ENCODE measurements at places on chromosomes 7 and 10.

DNA sequence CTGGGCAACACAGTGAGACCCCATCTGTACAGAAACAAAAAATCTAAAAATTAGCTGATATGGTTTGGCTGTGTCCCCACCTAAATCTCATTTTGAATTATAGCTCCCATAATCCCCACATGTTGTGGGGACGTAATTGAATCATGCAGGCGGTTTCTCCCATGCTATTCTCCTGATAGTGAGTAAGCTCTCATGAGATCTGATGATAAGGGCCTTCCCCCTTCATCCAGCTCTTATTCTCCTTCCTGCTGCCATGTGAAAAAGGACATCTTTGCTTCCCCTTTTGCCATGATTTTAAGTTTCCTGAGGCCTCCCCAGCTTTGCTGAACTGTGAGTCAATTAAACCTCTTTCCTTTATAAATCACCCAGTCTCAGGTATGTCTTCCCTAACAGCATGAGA is 136.5 kb downstream of the SFMBT2 start:
- no peak for DNase-seq

DNA sequence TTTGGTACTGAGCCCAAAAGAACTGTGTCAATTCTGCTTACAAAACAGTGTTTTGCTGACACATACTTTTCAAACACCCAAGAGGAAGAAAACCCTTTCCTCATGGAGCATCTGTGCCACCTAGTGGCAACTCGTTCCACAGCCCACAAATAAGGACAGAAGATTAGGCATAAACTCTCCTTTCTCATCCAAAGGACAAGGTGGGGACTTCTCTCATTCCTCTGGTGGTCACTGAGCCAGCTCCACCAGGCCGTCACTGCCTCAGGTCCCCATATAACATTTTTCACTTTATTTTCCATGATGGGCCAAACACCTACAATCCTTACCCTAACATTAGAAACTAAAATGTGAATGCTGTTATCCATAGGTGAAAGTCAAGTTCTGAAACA is 76.9 kb downstream of the RNF216 start:
- peak; percentile 84 for DNase-seq

DNA sequence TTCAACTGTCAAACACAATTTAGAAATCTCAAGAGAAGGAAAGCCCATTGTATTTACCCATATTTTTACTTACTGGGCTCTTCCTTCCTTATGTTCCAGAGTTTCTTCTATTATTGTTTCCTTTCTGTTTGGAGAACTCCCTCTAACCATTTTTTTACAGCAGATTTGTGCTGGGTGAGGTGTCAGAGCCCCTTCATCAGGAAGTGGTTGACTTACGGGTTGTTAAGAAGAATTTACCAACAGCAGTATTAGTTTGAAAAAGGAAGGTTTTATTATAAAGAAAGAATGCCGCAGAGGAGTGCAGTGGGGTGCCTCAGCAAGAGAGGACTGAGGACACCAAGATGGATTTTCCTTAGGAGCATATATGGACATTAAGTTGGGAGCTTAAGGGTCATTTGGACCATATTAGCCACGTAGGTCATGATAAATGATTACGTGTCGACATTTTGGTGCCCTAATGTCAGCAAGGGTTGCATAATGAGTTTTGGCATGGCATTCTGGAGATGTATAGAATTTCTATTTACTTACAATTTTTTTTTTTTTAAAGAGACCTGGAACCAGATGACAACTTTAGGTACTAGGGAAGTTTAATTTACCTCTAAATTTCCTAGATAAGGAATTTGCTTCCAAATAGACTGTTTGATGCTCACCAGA is 6.3 kb upstream of the TBATA start:
- no peak for DNase-seq

DNA sequence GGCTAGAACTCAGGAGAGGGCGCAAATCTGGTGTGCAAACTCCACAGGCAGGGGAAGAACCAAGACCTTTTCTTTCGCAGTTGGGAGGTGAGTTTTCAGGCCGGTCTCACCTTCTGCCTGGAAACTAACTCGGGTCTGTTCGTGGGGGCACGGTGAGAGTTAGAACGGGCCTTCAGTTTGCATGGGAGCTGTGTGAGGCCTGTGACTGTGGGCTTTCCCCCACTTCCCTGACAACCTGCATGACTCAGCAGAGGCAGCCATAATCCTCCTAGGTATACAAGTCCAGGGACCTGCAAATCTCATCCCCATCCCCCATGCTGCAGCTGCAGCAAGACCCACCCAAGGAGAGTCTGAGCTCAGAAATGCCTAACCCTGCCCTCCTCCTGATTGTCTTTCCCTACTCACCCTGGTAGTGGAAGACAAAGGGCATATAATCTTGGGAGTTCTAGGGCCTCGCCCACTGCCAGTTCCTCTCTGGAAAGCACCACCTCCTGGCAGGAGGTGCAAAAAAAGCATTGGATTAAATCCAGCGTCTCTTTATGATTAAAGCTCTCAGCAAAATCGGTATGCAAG is 194.9 kb upstream of the ETV1 start:
- no peak for DNase-seq

DNA sequence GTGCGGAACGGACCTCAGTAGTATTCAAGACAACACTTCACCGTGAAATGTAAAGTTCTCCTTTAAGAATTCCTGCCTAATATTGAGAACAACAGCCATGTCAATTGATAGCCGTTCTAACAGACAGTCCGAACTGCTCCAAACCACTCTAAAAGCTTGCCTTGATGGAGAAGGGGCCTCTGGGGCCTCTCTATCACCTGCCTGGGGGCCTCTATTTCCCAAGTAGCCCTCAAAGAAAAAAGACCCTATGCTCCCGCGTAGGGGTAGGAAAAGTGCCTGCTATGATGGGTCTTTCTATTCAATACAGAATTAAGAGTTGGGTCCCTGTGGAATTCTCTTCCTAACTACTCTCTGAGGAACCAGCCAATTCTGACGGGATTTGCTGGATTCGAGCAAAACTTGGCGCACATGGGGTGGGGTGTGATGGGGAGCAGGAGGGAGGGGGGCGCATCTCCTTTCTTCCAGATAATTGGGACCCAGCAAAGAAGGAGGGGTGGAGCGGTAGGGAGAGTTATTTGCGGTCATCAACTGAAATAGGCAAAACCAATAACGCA is 8.3 kb upstream of the DLX6 start:
- DNase-seq = no peak

- DNase-seq = no peak
Measured at GRCh38 chr10:35925493-35925892, 283.4 kb upstream of the FZD8 start.

DNA sequence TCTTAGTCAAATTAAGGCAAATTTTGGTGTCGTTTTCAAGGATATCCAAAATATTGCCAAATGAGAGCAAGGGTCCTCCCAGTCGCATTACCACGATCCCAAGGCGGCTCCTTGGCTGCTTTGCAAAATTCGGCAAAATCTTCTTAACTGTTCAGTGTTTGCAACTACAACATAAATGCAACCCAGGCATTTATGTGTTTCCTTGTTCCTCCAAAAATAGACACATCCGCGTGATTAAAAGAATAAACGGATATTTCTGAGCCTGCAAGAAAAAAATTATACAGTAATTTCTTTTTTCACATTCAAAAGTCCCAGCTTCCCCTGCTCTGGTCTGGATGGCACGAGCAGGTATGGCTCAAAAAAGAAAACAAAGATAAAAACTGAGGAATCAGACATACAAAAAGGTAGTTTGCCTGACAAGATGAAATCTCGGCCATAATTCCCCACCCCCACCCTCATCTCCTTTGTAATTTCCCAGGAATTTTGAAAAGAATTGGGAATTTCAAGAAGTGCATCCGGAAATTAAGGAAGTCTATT is 6.0 kb downstream of the SKIDA1 start:
- DNase-seq = no peak

DNA sequence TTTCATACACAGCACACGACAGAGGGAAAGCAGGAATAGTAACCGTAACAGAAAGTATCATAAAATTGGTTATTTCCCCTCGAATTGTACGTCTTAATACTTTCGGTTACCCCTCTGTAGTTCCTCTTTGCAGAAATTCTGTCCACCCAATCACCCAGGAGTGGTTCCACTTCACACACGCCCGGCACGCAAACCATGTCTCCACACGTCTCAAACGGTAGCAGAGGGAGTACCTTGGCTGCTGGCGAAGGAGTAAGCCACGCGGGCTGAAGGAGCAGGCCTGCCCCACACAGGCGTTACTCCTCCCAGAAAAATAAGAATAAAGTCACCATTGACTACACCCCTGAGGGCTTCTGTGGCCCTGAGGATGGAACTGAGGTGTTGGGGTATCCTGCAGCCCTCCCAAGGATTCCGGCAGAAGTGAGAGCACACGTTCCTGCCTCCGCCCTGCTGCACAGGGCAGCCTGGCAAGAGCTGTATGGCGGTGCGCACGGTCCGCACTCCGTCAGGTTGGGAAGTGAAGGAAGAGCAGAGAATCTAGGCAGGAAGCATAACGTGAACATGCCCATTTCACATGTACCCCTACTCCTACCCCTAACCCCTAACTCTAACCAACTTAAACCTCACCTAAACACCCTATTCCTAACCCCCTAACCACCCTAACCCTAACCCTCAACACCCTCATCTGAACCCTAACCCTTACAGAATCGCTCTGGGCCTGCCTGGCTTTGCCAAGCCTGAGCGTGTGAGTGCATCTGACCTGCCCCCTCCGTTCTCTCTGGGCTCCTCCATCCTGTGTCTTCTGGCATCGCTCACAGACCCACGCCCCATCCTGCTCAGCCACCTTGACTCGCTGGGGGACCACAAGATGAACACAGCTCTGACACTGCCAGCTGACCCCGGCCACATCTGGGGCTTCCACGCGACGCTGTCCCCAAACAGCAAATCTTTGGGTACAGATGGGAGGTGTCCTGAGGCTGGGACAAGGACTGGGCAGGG is 18.2 kb downstream of the GPR146 start:
- no peak for DNase-seq

DNA sequence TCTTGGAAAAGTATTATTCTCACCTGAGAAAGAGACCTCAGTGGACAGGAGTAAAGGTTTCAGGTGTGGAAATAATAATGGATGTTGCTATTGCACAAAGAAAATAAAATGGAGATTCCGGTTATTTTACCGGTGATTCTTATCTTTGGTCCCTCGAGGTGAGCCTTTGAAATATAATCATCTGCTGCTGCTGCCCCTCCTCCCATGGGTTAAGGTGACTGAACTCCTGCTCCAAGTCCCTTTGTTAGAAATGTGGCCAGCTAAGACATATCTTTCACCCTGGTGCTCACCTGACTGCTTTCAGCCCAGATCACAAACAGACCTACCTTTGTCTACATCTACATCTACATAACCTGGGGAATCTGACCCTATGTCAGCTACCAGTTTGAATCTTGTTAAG is 5.7 kb downstream of the CUBN start:
- DNase-seq = no peak

GRCh38 chr7:43249823-43250145 is 137.3 kb downstream of the HECW1 start:
- DNase-seq = no peak

DNA sequence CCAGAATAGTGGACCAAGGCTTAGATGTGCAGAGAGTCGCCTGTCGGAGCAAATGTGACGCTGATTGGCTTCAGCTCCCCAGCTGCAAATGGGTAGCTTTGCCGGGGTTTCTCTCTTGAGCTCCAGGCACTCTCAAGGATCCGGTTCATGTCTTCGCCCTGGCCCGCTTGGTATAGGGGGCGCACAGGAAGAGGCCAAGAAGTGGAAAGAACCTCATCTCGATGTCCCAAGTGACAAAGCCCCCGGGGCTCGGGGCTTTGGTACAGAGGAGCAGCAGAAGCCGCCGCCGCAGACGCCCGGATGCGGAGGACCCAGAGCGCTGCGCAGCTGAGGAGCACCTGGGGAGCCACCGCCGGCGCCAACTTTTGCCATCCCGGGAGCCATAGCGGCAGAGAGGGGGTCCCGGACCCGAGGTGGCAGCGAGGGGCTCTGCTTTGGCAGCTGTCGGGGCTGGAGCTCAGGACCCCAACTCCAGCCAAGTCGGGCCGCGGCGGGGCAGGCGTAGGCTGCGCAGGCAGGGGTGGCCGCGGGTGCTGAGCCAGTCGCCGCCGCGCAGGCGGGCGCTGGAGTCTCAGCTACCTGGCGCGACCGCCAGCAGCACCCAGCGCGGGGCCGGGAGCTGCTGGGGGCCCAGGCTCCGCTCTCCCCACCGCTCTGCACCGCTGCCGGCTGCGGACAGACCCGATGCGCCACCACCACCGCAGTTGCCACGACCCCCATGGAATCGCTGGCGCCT is 466.6 kb downstream of the XPNPEP1 start:
- DNase-seq = peak; percentile 5

- no peak for DNase-seq
Measured at GRCh38 chr10:112374724-112375541, 1.0 kb downstream of the ACSL5 start.

DNA sequence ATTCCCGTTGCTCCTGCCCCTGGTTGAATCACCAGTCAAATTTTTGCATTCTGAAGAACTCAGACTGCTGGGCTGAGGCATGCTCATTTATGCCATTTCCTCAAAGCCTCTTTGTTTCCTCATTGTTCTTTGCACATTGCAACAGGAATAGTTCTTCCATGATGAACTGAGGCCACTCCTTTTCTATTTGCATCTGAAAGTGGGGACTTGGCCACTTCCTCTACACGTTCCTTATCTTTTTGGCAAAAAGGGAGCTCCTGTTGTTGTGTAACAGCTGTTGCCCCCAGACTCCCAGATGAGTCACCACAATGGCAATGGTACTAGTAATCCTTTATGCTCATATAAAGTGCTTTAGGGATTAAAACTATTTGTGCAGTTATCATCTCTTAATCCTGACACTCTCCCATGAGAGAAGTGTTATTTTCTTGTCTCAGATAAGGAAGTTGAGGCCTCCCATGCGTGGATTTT is 20.1 kb upstream of the ITPRID1 start:
- DNase-seq = no peak

DNA sequence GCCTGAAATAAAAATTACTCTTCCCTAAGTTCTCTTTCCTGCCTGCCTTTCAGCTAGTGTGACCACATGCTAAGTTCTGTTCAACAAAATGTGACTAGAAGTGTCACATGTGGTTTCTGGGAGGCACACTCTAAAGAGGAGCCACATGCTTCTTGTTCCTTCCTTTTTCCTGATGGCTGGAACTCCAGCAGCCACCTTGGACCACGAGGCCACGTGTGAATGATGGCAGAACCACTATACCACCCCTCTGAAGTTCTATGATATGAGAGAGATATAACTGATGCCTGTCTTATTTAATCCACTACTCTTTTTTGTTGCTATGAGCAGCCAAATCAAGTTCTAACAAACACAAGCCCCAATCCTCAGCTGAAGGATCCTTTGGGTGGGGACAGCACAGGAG is 8.1 kb downstream of the PODXL start:
- no peak for DNase-seq

DNA sequence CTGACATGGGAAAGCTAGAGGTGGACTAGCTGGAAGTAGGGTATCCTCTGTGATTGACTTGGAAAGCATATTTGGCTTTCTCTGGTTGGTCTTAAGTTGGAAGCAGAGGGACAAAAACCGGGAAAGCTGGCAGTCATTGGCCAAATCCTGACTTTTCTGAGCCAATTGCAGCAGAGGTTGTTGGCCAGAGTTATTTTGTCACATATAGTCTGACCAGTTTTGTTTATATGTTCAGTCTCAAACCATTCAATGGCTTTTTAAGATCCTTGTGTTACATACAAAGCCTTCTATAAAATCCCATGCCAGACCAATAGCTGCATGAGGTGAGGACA is 6.3 kb downstream of the CFAP69 start:
- DNase-seq = no peak
